ENCODE measurements at places on chromosomes 2 and 18. TPM values are rescaled to one million over a fixed set of nuclear protein-coding genes. Genes with fewer than 3 reads are reported as not detected.

- no peak for DNase-seq
These were observed 35.4 kb downstream of the SULT1C4 start for GRCh38 chr2:108412995-108413710.

GRCh38 chr18:10893196-10893595 is 256.2 kb downstream of the PIEZO2 start:
- no peak for DNase-seq

DNA sequence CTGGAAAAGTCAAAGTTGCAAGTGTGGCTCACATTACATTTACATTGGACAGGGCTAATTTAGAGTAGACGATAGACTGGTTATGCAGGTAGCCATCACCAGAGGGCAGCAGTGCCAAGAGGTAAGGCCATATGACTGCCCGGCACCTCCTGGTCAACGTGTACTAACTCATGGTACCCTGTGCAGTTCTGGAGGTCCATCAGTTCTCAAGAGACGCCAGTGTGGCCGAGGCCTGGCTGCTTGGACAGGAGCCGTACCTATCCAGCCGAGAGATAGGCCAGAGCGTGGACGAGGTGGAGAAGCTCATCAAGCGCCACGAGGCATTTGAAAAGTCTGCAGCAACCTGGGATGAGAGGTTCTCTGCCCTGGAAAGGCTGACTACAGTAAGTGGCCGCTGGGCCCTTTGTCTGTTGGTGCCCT is 65.8 kb upstream of the EML6 start:
- DNase-seq: no peak

DNA sequence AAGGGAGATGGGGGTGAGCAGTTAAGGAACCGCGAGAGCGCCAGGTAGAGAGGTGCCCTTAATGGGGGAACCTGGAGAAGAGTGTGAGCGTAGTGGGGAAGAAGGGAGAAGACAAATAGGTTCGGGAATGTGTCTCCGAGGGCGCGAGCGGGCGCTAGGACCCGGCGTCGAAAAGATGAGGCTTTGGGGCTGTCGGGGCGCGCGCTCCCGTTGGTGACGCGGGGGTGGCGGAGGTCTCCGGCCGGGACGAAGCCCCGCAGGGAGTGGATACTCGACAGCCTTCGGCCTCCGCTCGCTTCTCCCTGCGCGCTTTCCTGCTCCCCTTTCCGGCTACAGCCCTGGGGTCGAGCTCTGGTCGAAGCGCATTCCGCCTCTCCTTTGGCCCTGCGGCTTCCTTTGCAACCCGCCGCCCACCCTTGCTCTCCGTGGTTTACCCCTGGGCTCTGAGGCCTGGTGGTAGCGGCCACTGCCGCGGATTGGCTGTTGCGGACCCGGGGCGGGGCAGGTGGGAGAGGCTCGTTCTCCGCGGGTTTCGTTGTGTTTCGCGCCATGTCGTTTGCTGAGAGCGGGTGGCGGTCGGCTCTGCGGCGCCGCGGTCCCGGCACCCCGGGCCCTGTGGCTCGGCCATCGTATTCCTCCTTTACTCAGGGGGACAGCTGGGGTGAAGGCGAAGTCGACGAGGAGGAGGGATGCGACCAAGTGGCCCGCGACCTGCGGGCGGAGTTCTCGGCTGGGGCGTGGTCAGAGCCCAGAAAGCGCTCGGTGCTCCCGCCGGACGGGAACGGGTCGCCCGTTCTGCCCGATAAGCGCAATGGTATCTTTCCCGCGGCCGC is at the start of gene ARL6IP6:
TSS of gene ARL6IP6 (plus strand) at position 545 of the 833 bp plus-strand sequence. CDS start at position 550, 5 bp downstream.
- peak; percentile 91 for DNase-seq

DNA sequence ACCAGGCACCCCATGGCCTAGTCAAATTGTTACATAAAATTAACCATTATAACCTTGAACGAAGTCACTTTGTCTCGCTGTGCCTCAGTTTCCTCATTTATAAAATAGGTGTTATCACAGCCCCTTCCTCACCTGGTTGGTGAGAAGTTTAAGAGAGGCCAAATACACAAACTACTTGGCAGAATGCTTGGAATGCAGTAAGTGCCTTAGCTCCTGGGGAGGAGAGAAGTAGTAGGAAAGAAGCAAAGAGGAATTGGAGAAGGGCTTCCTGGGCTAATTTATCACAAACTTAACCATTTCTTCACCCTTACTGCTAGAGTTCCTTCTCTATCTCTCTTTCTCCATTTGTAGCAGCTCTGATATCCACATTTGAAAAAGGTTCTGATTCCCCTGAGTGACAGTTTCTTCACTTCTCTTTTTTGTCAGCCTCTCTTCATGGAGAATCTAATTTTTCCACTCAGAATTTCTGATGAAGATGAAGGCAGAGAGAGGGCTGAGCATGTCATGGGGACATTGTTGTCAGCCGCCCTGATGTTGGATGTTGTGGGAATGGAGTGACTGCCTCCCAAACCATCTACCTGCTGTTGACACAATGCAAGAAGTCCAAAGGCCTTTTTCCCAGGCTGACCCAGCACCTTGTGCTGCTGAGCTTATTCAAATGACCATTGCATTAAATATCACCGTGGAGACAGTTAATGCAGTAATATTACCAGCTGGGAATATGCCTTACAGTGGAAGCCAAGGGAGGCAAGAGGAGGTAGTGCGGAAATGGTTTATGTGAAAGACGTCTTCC is 60.4 kb downstream of the BOD1L2 start:
- DNase-seq: no peak

GRCh38 chr18:49303379-49303778 is 157.1 kb downstream of the DYM start:
- no peak for DNase-seq

DNA sequence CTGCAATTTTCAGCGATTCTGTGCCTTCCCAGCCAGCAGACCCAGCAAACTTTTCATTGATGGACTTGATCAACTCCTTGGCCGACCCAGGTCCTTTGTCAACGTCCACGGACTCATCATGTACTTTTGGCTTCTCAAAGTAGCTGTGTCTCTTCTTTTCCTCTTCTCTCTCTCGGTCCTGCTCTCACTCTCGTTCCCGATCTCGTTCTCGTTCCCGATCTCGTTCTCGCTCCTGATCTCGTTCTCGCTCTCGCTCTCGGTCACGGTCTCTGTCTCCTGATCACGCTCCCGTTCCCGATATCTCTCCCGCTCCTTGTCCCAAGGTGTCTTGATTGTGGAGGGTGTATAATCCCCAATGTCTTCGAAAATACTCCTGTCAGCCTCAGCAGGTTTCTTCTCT is 219.5 kb upstream of the FANCL start:
- no peak for DNase-seq

DNA sequence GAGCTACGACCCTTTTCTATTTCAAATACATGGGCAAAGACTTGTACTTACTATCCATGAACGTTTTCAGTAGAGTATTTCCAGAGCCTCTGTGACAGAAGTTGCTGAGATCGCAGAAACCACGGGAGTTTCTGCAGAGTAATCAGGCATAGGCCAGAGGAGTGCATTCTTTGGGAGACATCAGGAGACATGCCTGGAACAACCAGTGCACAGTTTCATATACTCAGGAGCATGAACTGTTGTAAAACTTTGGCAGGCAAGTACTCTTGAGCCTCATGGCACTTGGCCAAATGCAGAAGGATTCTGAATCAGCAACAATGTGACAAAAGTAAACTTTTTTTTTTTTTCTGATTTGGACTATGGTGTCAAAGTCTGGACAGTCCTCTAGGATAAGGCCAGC is 307.1 kb downstream of the GRB14 start:
- DNase-seq: no peak

DNA sequence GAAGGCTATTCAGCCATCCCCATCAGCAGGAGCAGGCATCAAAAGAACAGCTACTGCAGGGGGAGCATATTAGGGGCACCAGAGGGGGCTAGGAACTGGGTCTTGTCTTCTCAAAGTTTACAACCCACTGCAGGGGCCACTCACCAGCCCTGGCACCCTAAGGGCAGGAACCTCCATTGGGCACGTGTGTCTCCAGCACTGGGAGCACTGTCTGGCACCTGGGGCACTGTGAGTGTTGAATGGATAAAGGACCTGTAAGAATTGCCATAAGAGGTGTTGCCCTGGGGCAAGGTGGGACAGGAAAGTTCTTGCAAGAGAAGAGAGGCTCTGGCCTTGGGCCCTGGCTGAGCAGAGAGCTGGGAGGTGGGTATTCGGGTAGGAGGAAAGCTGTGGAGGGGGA is 1.4 kb upstream of the STEAP3 start:
- no peak for DNase-seq

DNA sequence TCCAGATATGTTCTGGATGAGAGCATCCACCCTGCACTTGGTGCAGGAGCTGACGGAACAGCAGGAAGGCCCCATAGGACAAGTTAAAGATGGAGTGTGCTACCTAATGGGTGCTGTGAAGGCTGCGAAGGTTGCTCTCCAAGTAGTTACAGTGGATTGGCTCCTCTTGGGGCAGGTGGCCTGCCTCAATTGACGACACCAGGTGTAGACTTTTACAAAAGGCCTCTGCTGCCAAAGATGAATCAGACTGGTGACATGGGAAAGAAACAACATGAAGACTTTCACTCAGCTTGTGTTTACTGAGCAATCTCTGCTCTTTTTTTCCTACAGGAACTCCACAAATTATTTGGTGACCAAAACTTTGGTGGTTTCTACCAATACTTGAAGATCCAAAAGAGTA is 437.7 kb downstream of the PLCL1 start:
- no peak for DNase-seq

DNA sequence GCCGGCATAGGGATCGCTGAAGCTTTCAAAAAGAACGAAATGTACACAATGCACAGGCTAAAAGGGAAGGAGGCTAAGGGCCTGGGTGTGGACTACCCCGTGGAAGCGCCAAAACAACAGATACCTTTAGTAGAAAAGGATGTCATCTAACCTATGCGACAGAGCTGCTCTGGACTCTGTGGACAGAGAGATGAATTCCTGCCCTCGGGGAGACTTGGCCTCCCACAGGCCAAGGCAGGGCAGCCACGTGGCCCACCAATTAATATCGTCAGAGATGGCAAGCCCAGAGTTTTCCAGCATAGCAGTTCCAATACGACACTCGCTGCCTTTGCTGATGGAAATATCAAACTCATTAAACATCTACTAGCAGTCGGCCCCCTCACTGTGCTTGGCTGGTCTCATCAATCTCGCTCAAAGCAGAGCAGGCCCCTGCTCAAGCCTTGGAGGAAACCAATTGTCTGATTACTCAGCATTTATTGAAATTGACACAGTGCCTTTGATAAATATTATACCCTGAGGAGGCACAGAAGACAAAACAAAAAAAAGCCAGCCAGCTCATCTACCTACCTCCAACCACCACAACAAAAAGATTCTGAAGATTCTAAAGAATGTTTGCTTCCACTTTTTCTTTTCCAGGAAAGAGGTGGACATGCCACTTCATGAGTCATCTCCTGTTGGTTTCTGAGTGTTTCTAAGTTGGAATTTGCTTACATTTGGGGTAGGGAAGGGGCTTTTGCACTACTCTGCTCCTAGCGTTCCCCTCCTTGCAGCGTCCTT is 79.0 kb upstream of the ACAA2 start:
- DNase-seq: no peak

- no peak for DNase-seq
These were observed 498.3 kb downstream of the RIT2 start for GRCh38 chr18:42617221-42617620.

ZNF892 gene
- 6.5 TPM for total RNA-seq

FOXD4L1 gene
- 0.12 TPM for total RNA-seq
